Activated CD8-positive, alpha-beta T cell treated with anti-CD3 and anti-CD28 coated beads, Interleukin-2, amount 10 ng/mL, durations not matched to agents 7 days and 5 days (primary cell): ENCODE measurements at places on chromosomes 1 and 21.

DNA sequence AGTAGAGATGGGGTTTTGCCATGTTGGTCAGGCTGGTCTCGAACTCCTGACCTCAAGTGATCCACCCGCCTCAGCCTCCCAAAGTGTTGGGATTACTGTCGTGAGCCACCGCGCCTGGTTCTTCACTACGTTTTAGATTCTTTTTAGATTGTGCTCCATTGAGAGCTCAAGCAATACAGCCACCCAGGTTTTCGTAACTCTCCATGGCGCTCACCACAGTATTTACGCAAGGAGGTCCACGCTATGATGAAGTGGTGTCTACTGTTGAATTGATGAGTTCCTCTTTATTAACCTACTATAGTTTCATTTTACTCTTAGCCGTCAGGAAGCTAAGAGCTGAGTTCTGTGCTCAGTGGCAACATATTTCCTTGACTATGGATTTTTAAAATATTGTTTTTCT, 1.8 kb upstream of the KIF1B start:
- peaks cover 19% of the 10 kb centered on the region for H3K27me3 ChIP-seq
- no peak overlapping the region for H3K27ac ChIP-seq
- no peaks in the 10 kb centered on the region for H3K36me3 ChIP-seq
- H3K4me3 ChIP-seq = peak overlapping the region; percentile 8
- peaks cover 25% of the 10 kb centered on the region for H3K4me1 ChIP-seq

GRCh38 chr1:46592823-46593222, 11.2 kb downstream of the MKNK1 start:
- H3K36me3 ChIP-seq = peaks cover 87% of the 10 kb centered on the region
- H3K4me3 ChIP-seq = no peak overlapping the region
- H3K4me1 ChIP-seq = peaks cover 65% of the 10 kb centered on the region
- no peak overlapping the region for H3K27ac ChIP-seq
- DNase-seq = no peak

DNA sequence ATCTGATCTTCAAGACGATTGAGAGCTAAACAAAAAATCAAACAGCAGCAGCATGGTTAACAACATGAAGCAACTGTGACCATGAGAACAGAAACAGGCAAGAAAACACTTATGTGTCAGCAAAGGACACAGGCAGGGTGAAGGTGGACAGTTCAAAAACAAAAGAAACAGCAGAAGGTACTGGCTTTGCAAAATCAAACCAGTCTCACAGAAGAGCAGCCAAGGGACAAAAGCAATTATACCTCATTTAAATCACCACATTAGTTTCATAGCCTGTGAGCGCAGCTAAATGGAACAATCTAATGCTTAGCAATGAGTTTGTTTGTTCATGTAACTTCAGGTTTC, 59.1 kb downstream of the CAPN2 start:
- peaks cover 16% of the 10 kb centered on the region for H3K4me1 ChIP-seq
- no peak overlapping the region for H3K27ac ChIP-seq
- no peaks in the 10 kb centered on the region for H3K27me3 ChIP-seq
- H3K36me3 ChIP-seq = peaks cover 72% of the 10 kb centered on the region
- no peak for DNase-seq

- H3K27ac ChIP-seq = no peak overlapping the region
- no peaks in the 10 kb centered on the region for H3K36me3 ChIP-seq
- peaks cover 22% of the 10 kb centered on the region for H3K27me3 ChIP-seq
- no peaks in the 10 kb centered on the region for H3K4me1 ChIP-seq
- no peak overlapping the region for H3K4me3 ChIP-seq
- no peak for DNase-seq
Measured at GRCh38 chr21:38691631-38692030, 114.1 kb upstream of the ETS2 start.
